ENCODE measurements at places on chromosomes 13 and 19.
A peak's percentile ranks its signal among the peaks of the same experiment; 100 is the strongest.

DNA sequence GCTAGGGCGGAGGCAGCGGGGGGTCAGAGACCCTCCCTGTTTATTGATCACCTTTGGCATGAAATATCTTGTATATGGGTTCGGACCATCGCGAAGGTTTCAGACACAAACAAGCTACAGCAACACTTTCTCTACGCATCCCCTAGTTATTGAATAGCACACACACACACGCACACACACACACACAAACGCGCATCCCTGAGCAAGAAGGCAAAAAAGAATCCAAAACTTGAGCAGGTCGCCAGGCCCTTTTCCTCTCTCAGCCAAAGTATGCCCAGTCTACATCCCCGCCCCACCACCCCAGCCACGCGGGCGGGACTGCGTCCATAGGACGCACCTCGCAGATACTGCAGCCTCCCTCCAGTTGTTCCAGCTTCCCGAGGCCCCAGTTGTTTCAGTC is 16.0 kb downstream of the POU4F1 start:
- no peak for DNase-seq

DNA sequence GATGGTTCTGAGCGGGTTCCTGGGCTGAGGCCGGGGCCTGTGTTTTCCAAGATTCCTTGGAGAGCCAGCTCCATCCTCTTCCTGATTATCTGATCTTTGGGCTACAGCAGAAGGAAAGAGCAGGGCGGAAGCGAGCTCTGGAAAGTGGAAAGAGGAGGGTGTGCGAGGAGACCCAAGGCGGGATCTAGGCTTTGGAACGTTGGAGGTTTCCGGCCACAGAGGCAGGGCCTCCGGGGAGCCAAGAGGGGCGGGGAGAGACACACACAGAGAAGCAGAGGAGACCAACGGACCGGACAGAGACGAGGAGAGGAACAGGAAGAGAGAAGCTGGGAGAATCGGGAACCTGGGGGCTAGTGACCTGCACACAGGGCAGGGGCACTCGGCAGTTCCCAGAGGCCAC is at the start of gene CLEC11A:
CLEC11A (plus strand) TSS at position 296 of the 400 bp plus-strand sequence. CDS start 162 bp downstream, outside the sequence.
- no peak for DNase-seq

DNA sequence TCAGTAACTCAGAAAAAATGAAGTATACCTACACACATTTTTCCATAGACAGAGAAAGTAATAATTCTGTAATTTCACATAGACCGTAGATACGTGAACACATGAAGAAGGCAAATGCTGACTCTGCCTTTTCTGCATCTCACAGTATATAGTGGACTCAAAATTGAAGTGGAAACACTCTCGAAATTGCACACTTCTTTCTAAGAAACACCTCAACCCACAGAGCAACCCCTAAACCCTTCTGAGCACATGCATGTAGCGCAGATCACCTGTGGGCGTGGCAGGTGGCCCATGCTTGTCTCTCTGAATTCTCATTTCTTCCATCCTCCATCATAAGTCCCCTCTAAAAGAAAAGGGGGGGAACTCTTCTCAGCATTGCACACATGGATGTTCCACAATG is 34.7 kb downstream of the COL4A1 start:
- DNase-seq, result no peak

GRCh38 chr19:38057959-38058690 is 151.1 kb downstream of the SIPA1L3 start:
- peak; percentile 24 for DNase-seq

- no peak for DNase-seq
These were observed 19.9 kb downstream of the GADD45B start for GRCh38 chr19:2495651-2496316.
